ENCODE measurements at places on chromosomes 12 and 14.

- DNase-seq, result no peak
Measured at GRCh38 chr12:81692008-81692407, 67.1 kb downstream of the PPFIA2 start.

DNA sequence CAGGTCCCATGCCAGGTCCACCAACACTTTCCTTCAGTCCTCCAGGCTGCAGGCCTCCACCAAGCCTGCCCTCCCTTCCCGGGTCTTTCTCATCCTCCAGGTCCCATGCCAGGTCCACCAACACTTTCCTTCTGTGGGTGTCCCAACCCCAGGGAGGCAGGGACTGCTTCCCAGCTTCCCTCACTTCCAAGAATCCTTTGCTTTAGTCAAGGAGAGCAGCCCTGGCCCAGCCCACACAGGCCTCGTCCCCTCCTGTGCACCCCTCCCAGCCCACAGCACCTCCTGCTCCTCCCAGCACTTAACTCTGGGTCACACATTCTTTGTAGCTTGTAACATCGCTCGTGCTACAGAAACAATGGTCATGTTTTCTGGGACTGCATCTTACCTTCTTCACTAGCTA lies 72.9 kb downstream of the TESC start:
- DNase-seq, result no peak

- DNase-seq, result no peak
Measured at GRCh38 chr12:5577211-5577612, 145.3 kb downstream of the NTF3 start.

- DNase-seq, result no peak
Measured at GRCh38 chr14:55621391-55621790, 41.4 kb downstream of the KTN1 start.

All from activated naive CD4-positive, alpha-beta T cell (primary cell).